Panc1 (cell line): ENCODE measurements at places on chromosomes 16 and 17. TPM values are rescaled to one million over a fixed set of nuclear protein-coding genes. Genes with fewer than 3 reads are reported as not detected.

The ABI3 gene
- not detected for total RNA-seq

The PTX4 gene
- total RNA-seq, result not detected

- DNase-seq, result no peak
Measured at GRCh38 chr16:30054959-30055553, 10.5 kb upstream of the ALDOA start.

DNA sequence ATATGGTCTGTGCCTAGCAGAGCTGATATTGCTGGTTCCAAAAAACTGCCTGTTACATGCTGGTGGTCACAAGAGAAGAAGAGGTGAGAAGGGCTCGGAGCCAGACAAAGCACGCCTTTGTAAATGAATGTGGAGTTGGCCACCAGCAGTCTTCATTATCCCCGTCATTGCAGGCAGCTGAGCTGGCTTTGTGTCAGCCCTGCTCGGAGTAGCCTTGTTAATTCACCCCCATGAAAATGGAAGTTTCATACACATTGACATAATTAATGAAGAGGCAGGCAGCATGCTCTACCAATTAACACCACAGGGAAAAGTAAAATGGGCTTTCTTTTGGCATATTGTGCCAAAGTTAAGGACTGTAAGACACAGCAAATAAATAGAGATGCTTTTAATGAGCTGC lies 113.7 kb upstream of the RBFOX1 start:
- DNase-seq, result no peak

The SLC13A5 gene
- 0.26 TPM for total RNA-seq

The ITGAD gene
- not detected for total RNA-seq

GRCh38 chr17:11144358-11145233 lies 96.4 kb upstream of the SHISA6 start:
- DNase-seq, result peak; percentile 10

DNA sequence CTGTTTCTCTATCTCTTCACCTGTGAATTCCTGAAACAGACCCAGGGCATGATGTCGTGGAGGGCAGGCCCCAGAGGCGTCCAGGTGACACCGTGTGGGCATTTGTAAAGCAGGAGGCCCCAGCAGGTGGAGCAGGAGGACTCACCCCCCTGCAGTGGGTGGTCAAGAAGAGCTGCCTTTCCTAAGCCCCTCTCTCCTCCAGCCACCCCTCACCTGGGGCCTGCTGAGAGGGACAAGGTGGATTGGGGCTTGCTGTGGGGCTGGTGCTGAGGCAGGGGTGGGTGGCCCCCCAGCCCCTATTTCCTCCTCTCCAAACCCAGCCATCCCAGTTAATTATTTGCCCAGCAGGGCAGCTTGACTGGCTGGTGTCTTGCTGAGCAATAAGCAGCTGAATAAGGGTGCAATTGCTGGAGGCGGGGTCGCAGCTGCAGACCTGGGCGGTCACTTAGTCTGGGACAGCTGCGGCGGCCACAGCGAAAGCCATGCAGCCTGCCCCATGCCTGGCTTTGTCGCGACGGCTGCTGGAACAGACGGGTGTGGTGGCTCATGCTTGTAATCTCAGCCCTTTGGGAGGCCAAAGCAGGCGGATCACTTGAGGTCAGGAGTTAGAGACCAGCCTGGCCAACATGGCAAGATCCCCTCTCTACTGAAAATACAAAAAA lies 56.4 kb downstream of the JPH3 start:
- no peak for DNase-seq

- no peak for DNase-seq
Measured at GRCh38 chr17:21194703-21195102, 19.3 kb downstream of the TMEM11 start.

The MINK1 gene
- 78.2 TPM for total RNA-seq

The CCDC200 gene
- total RNA-seq, result not detected

The SULT1A1 gene
- 1.5 TPM for total RNA-seq

- DNase-seq, result no peak
Measured at GRCh38 chr17:53101706-53102105, 721.0 kb upstream of the KIF2B start.

DNA sequence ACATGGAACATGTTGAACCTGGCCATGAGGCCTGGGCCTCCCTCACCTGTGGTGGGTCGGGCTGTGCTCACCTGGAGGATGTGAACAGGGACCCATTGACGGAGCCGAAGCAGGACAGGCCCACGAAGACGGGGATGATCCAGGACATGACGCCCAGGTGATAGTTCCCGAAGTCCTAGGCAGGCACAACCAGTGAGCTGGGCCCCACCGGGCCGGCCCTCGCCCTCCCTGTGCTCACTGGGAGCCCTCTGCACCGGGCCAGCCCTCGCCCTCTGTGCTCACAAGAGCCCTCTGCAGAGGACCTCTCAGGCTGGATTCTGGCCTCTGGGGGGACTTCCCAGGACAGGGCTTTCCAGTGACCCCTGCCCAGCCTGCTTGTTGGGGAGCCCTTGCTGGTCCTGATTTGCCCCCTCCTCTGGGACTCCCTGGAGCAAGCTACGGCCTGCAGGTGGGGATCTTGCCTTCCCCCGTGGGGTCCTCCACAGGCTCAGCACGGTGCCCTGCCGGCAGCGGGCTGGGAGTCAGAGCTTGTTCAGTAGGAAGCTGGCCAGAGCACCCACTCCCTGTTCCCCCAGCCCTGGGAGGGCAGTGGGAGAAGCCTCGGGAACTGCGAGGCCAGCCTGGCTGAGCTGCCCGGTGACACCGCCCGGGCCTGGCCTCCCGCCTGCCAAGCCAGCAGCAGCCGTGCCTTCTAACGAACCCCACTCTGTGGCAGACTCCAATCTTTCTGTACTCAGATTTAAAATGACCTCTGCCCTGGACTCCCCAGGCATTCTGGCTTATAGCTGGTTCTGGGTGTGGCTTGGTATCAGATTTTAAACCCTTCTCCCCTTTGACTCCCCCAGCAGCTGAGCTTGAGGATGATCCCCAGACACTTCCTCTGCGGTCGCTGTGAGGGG lies 30.4 kb downstream of the SLC7A5 start:
- no peak for DNase-seq

GRCh38 chr17:16443511-16444257 lies 28.3 kb downstream of the TRPV2 start:
- no peak for DNase-seq
